Foreskin keratinocyte (primary cell): ENCODE measurements at places on chromosomes 3 and 15.

DNA sequence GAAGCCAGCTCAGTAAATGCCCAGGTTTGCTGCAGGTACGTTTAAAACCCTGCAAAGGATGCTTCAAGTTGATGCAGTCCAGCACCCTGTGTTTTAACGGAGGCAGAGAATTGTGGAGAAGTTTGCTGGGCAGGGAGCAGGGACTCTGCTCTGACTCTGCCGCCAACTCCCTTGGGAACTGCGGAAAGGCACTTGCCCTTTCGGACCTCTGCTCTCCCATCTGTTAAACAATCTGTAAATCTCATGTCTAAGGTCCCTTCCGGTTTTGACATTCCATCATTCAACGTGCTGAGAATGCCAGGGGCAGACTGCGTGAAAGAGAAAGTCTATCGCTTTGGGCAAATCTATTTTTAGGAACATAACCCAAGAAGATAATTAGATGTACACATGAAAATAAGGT is 184.5 kb downstream of the OPA1 start:
- no peak for DNase-seq

GRCh38 chr3:66938338-66938963 is 59.7 kb upstream of the KBTBD8 start:
- DNase-seq = peak; percentile 9

GRCh38 chr15:61467823-61468222 is 238.7 kb upstream of the RORA start:
- no peak for DNase-seq

- no peak for DNase-seq
Observed at GRCh38 chr3:5861151-5861550, 673.6 kb downstream of the EDEM1 start.

- DNase-seq = no peak
Observed at GRCh38 chr3:145055375-145056076, 1083.9 kb downstream of the DIPK2A start.

GRCh38 chr3:87047852-87048251 is 56.9 kb upstream of the VGLL3 start:
- no peak for DNase-seq

DNA sequence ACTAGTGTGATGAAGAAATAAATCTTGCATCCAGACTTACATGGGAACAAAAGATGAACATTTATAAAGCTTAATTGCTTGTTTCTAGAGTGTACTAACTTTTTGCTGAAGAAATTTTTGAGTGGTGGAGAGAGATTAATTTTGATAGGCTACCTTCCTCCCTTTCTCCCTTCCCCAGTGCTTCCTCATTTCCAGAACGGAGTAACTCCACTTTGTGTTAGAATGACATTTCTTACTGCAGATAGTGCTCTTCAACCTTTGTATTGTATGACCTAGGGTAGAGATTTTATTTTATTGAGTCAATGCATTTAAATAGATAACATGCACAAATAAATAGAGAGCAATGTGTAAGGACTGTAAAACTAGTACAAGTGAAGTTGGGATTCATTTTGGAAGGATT is 1.9 kb downstream of the ATP1B3 start:
- no peak for DNase-seq

DNA sequence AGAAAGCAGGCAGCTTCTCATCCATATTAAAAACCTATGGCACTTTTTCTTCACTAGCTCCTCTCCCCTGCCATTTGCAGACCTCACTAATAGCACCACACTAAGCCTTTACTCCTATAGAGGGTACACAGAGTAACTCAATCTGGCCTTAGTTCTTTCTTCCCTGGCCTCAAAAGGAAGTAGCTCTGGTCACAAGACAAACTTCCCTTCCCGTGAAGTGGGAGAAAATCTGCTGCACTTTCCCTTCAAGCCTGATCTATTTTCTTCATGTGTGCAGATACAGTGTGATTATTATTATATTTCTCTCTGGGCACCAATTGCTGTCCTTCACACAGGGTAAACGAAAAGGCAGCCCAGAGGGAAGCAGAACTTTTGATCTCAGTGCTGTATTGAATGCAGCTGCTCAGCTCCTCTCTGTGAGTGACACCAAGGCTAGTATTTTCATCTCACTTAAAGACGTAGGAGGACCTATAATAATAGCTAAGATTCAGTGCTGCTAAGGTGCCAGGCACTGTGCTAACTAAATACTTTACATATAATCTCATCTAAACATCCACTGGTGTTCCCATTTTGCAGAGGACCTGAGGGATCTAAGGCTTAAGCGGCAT is 61.9 kb upstream of the RASGRP1 start:
- DNase-seq = no peak

- peak; percentile 60 for DNase-seq
Observed at GRCh38 chr3:170724599-170725280, 138.9 kb upstream of the SLC7A14 start.

DNA sequence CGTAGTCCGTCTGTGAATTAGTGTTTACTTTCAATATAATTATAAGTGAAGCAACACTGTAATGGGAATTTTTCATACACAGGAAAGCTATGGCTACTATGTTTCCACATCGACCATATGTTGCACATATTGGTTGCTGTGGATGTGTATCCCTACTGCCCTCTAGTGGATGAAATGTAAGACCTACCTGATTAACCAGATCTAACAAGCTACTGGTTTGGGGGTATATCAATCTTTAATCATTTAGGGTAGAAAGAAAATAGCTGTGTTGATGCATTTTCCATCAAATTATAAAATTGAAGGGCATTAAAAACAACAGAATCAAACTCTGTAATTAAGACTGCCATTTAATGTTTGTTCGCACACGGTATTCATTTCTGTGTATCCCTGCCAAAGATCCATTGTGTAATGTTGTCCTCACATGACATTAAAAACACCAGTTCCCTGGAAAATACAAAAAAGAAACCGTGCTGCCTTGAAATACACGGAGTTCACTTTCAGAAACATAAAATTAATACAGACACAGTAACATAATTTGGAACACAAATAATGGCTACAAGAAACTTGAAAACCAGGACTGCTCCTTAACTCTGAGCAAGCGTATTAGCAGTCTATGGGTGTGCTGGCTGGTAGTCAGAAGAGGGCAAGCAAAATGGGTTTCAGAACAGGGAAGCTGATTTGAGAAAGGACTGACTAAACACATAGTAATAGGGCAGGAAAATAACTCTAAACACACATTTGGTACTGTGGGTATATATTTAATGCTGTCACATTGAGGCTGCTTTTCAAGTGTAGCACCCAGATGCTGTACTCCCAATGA is 125.1 kb downstream of the TIGIT start:
- DNase-seq = peak; percentile 21

DNA sequence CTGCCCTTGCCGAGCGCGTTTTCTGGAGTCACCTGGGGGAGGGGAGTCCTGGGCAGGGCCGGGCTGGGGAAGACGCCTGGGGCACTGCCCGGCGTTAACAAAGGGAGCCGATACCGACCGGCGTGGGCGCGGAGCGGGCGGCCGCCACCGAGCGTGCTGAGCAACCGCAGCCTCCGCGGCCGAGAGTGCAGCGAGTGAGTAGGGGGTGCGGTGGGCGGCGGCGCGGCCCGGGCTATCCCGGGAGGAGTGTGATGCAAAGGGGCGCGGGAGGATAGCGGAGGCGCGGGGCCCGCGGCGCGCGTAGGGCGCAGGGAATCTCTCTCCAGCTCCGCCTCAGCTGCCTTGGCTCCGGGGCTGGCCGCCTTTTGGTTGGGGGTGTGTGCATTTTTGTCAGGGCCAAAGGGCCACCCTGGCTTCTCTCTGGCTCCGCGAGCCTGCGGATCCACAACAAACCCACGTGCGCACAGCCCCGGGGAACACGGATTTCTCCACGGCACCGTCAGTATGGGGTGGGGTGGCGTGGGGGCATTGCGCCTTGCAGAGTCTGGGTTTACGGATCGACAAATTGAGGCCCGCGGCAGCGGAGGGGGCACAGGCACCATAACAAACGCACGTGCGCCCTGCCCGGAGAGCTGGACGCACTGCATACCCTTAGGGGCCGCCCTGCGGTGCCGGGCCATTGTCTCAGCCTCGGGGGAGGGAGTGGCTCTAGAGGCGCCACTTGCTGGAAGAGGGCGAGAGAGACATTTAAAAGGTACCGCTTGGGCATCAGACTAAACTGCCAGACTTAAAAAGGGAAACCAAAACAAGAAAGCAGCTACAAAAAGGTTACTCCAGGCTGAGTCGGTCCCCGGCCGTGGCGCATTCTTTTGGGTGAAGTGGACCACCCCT is 560 bp downstream of the ST6GAL1 start:
- DNase-seq = peak; percentile 23

- DNase-seq = no peak
Observed at GRCh38 chr3:128257632-128258031, 104.4 kb downstream of the EEFSEC start.

DNA sequence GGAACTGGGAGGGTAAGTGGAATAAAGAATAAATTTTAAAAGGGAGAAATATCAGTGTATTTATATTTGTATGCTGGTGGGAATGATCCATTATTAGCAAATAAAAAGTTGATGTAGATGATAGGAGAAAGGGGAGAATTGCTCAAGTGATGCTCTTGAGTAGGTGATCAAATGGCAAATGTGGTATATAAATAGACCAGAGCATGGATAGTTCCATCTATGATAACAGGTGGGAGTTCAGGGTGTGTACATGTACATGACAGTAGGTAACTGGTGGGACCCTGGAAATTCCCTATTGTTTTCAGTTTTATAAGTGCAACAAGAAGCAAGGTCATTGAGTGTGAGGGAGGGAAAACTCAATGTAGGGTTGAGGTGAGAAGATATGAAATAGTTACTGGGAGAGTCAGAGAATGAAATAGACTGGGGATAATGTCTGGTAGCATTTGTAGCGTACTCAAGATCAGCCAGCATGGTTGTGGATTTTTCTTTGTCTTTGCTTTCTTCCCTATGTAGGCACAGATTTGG is 31.3 kb upstream of the EBLN2 start:
- no peak for DNase-seq

- DNase-seq = no peak
Observed at GRCh38 chr15:40042791-40043320, 3.9 kb upstream of the SRP14 start.

DNA sequence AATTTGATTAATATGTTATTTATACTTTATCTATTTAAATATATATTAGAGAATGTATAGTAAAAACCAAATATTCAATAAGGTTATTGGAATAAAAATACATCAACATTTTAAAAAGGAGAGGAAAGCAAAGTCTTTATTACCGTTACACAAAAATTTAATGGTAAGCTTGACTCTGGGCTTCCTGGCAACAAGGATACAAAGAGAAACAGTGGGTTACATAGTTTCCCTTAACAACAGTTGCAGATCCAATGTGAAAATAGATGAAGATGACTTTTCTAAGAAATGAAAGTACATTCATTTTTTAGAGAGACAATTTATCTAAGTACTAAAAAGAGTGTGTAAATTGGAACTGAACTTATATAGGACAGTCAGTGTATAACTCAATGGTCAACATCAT is 6.0 kb upstream of the PHLDB2 start:
- DNase-seq = no peak

- no peak for DNase-seq
Observed at GRCh38 chr3:166902374-166902773, 477.7 kb downstream of the ZBBX start.

GRCh38 chr3:101791778-101792177 is 12.8 kb downstream of the NXPE3 start:
- no peak for DNase-seq

- no peak for DNase-seq
Observed at GRCh38 chr15:97037080-97037479, 706.6 kb downstream of the NR2F2 start.

DNA sequence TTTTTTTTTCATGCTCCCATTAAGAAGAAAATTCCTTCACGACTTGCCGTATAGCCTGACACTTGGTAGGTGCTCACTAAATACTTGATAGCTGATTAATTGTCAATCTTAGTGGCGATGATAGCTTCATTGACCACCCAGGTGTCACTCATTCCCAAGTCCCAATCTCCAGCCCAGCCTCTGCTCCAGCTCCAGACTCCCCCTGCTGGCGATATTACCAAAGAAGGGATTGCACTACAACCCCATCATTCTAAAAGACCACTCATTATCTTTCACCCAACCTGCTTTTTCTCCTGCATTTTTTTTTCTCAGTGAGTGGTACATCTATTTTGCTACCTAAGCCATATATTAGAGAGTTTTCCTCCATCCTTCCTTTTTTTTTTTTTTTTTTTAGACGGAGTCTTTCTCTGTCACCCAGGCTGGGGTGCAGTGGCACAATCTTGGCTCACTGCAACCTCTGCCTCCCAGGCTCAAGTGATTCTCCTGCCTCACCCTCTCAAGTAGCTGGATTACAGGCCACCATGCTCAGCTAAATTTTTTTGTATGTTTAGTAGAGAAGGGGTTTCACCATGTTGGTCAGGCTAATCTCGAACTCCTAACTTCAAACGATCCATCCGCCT is 19.5 kb upstream of the COMMD2 start:
- peak; percentile 9 for DNase-seq

DNA sequence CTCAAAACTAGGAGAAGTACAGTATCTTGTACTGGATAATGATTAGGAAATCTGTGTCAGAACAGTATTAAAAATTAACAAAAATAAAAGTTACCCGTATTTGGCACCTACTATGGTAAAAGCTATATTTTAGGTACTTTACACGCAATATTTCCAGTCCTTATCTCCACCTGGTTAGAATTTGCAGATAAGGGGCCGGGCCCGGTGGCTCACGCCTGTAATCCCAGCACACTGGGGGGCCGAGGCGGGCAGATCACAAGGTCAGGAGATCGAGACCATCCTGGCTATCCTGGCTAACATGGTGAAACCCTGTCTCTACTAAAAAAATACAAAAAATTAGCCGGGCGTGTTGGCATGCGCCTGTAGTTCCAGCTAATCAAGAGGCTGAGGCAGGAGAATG is 28.4 kb downstream of the MKRN2OS start:
- no peak for DNase-seq

DNA sequence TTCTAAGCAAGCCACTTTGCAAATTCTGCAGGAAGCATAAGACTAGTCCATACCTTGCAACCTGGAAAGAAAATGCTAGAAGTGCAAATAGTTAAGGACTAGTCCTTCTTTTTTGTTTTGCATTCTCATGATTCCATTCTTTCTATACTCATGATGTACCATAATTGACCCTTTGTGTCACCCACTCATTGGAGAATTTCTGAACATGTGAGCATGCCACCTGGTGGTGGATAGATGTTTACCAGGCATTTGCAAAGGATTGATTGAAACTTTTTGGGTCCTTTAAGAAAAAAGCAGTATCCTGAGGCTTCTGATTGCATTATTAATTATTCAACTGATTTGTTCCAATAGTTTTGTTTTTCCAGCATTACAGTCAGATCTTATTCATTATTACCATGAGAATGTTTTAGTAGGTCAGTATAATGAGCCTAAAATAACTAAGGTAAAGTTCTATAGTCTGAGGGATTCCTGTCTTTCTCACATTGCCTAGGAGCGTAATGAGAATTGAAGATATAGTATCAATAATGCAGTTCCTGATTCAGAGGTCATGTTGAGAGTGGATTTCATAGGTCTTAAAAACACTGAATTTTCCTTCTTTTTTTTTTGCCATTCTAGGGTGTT is 20.2 kb upstream of the DIPK2A start:
- peak; percentile 9 for DNase-seq

GRCh38 chr3:25428789-25429335 is 799 bp downstream of the RARB start:
- DNase-seq = no peak

GRCh38 chr3:65873869-65874268 is 164.8 kb downstream of the MAGI1 start:
- DNase-seq = no peak
